Activated T-helper 17 cell treated with anti-CD3 and anti-CD28 coated beads, Interleukin-2, amount 50 U/mL, for 72 hours (primary cell): ENCODE measurements at places on chromosomes 1 and 21. TPM values are rescaled to one million over a fixed set of nuclear protein-coding genes. Genes with fewer than 3 reads are reported as not detected.

DNA sequence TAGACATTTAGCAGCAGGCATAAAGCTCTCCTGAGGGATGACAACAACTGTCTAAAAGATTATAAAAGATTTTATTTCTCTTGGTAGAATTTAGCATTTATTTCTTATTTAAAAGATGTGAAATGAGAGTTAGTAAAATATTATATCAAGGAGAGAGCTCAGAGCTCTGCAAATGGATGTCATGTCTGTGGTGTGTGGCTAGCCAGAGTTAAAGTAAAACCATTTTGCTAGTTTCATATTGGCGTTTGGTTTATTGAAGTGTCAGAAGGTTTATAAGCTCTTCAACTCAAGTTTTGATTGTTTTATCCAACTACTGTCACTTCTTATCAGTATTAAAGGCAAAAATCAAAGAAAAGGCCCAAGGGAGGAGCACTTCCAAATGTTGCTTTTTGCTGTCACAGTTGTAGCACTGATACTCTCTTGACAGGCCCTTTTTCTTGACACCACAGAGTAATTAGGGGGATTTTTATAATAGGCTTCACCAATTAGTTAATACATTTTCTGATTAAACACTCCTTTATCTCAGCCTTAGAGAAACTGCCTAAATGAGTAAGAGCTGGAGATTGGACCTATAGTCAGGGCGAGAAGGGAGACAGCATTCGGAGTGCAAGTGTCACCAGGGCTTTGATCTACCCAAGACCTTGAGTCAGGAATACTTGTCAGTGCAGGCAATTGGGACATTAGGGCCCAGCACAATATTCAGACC lies 233.9 kb downstream of the PTBP2 start:
- no peak for ATAC-seq

DNA sequence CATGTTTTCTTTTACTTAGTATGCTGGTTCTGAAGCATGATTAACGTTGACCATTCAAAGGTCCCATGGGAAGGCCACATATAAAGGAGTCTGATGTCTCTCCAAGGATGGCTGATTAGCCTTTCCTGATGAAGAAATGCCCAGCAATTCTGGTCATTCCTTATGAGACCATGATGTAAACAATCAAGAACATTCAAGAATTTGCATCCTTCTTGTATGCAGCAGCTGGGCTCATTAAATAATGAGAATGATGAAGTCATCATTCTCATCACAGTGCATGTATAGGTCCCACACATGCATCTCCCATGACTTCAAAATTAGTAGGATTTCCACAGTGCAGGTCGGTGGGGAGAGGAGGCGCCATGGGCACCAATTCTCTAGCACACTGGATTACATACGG lies 85.4 kb downstream of the APP start:
- no peak for ATAC-seq

Gene CGN
- total RNA-seq: 5.5 TPM

- no peak for ATAC-seq
Measured at GRCh38 chr21:41643246-41643966, 123.4 kb downstream of the RIPK4 start.

DNA sequence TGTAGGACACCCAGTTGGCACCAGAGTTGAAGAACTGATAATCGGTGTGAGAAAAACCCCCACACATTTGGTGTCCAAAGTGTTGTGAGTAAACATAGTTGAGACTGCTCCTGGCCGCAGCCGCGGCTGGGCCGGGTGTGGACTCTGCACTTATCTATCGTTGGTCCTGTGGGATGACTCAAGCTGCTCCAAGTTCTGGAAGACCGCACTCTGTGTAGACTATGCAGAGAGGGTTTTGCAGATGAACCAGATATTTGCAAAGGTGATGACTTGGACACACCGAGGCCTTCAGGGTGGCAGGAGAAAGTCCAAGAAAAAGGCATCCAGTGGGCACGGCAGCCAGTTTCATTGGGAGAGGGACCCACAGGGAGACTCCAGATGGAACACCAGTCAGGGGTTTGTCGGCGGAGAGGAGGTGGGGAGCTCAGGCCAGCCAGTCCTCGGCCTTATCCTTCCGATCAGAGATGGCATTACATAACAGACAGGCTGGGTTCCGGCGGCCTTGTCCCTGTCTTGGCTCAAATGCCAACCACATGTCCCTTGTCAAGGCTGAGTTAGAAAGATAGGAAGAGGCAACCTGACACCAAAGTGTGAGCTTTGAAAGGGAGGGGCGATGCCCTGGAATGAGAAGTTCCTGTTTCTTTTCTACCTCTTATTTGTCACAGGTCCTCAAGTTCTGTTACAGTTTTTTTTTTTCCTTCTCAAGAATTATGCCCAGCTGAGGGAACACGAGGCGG lies 21.1 kb downstream of the C2CD2 start:
- no peak for ATAC-seq

GRCh38 chr1:93707956-93708355 lies 26.3 kb upstream of the BCAR3 start:
- ATAC-seq: peak; percentile 95

DNA sequence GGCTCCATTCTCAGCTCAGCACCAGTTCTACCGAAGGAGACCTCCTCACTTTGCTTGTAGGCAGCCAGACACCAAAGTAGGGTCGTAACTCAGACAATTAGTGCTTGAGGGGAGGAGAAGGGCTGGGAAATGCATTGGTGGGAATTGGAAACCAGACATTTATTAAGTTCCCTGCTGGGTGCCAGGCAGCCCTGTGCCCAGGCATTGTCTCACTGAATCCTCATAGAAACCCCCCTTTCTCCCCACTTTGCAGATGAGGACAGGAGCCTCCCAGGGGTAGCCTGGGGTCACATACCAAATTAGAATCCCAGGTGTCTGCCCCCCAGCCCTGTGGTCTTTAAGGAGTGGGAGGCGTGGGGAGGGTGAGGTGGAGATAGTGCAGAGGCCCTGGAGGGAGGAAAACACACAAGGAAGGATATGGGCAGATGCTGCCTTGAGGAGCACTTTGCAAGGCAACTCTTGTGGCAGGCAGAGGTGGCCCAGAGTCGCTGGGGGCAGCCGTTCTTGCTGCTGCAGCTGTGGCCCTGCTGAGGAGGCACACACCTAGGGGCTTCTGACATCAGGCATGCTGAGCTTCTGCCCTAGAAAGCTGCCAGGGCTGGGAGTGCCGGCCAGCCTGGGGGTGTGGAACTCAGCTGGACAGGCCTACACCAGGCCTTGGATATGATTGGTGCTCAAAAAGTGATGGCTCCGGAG lies 29.4 kb downstream of the CDK18 start:
- no peak for ATAC-seq

GRCh38 chr1:97668945-97669344 lies 251.9 kb downstream of the DPYD start:
- ATAC-seq: no peak

Gene MATN1
- 0.26 TPM for total RNA-seq

Gene FGR
- total RNA-seq: not detected

- peak; percentile 36 for ATAC-seq
Measured at GRCh38 chr1:209823143-209824041, 4.4 kb upstream of the UTP25 start.

GRCh38 chr1:189681252-189681919 lies 796.3 kb downstream of the BRINP3 start:
- ATAC-seq: no peak

GRCh38 chr1:39282537-39283216 lies 78.2 kb downstream of the MACF1 start:
- no peak for ATAC-seq

GRCh38 chr21:14838400-14838799 lies 226.4 kb downstream of the NRIP1 start:
- no peak for ATAC-seq

- no peak for ATAC-seq
Measured at GRCh38 chr1:204376465-204376864, 16.7 kb upstream of the PLEKHA6 start.

DNA sequence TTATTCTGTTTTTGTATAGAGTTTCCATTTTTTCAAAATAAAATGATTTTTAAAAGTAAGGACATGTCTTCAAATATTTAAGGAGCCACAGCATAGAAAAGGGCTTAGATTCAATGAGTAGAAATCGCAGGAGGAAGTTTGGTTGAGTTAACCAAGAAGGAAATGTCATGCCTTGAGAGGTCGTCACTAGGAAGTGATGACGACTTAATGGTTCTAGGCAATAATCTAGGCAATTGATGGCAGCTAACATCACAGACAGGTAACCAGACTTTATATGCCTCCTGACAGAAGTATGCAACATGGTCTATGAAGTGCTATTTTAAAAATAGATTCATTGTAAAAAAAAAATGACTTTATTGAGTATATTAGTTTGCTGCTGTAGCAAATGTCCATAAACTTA lies 32.1 kb upstream of the TP53BP2 start:
- ATAC-seq: no peak

DNA sequence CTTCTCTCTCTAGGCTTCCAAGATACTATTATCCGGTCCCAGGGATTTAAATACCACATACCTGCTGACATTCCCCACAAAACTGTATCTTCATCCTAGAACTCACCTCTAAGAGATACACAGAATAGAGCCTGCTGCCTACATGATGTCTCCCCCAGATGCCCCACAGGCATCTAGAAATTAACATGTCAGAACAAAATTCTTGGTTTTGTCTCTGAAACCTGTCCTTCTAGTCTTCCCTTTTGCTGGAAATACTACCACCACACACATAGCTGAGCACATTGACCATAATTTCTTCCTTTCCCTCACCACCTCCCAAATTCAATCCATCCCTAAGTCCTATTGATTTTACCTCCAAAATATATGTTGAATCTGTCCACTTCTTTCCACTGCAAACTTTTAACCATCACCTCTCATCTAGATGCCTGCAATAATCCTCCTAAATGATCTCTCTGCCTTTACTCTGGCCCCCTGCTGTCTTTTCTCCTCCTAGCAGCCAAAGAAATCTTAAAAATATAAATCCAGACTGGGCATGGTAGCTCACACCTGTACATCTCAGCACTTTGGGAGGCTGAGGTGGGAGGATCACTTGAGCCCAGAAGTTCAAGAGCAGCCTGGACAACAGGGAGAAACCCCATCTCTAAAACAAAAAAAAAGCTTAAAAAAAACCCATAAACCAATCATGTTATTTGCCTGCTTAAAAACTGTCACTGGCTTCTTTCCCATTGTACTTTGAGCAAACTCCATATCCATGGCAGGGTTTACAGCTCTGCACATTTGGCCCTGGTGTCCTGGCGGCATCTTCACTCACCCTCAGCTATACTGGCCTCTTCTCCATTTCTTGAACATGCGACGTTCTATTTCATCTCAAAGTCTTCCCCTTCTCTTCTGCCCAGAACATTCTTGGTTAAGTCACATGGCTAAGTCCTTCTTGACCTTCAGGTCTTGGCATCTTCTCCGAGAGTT lies 6.2 kb upstream of the FAM76A start:
- no peak for ATAC-seq

- ATAC-seq: no peak
Measured at GRCh38 chr1:223010582-223011504, 132.2 kb downstream of the TLR5 start.

- no peak for ATAC-seq
Measured at GRCh38 chr1:178642282-178642681, 82.8 kb upstream of the RALGPS2 start.

Gene TXLNA
- total RNA-seq: 102 TPM

Gene GJA9
- not detected for total RNA-seq

GRCh38 chr1:172630056-172630818 lies 28.7 kb upstream of the FASLG start:
- no peak for ATAC-seq

Gene SLC22A15
- 0.85 TPM for total RNA-seq

Gene BTBD8
- 1.4 TPM for total RNA-seq

DNA sequence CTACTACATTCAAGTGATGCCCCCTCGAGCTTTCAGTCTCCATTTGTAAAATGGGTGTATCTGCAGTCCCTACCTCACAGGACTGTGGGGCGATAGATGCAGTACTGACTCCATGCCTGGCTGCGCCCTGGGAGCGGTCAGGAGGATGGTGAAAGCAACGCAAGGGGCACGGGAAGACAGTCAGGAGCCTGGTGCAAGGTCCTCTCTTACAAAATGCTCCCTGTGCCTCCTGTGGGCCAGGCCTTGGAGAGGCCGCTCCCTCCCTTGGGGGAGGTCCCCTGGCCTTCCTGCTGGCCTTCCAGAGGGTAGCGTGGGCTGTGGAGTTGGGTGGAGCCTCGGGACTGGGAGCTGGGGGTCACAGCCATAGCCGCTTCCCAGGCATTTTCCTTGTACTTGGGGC lies 21.6 kb downstream of the FAM151A start:
- ATAC-seq: no peak

Gene CASQ2
- not detected for total RNA-seq

Gene LCE1D
- total RNA-seq: not detected

Gene CLDN14
- 0.69 TPM for total RNA-seq

- no peak for ATAC-seq
Measured at GRCh38 chr1:208731981-208732821, 488.0 kb upstream of the PLXNA2 start.

GRCh38 chr1:55446351-55446750 lies 231.2 kb upstream of the USP24 start:
- no peak for ATAC-seq

DNA sequence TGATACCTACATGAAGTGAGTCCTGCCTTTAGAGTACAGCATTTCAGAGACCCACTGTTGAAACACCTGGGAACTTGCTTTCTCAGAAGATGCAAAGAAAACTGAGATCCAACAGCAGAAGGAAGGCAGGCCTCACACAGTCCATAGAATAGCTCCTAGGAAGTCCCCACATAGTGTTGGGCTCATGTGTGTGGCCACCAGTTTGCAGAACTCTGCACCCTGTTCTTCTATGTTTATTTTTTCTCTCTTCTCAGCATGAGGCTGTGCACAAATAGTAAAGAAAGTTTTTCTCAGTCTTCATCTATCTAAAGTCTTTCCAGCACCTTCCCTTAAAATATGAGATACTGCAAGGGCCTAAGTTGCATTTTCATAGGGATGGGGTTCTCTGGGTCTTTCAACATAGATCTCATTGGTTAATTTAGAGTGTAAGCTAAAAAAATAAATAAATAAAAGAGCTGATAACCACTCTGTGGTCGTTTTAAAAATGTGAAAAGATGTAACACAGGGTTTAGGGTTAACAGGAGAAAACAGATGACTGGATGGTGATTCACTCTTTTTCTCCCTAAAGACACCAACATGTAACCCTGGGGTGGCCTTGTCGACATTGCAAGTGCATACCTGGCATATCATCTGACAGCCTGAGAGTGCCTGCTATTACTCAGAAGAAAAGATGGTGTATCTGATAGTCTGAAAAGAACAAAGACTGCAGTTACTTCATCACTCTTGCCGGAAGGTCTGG lies 94.6 kb downstream of the ZC3H11B start:
- peak; percentile 75 for ATAC-seq

Gene CLEC20A
- not detected for total RNA-seq

Gene PGLYRP4
- 0.22 TPM for total RNA-seq

Gene HPDL
- total RNA-seq: 4.5 TPM

Gene TNFRSF4
- 1,007 TPM for total RNA-seq

DNA sequence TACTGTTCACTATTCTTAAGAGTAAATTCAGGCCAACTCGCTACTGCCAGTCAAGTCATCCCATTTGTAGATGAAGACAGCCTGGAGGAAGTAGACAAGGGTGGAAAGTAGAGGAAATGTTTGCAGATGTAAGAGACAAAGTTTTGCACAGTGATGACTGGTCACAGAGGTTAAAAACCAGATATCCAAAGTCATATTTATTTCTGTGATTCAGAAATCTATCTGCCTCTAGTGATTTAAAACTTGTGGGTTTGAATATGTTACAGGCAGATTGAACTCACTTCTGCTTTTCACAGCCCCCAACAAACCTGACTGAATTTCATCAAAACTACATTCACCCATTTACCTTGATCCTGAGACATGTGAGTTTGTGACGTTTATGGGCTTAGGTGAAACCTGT lies 484.7 kb upstream of the C1orf87 start:
- no peak for ATAC-seq

Gene PLA2G2C
- 0.06 TPM for total RNA-seq
